ENCODE measurements at places on chromosomes 7 and 10.

GRCh38 chr10:52951824-52952223 is 179.2 kb upstream of the MBL2 start:
- H3K27me3 ChIP-seq = no peaks in the 10 kb centered on the region
- no peak for DNase-seq
- no peaks in the 10 kb centered on the region for H3K36me3 ChIP-seq
- H3K4me3 ChIP-seq = no peak overlapping the region
- no peaks in the 10 kb centered on the region for H3K4me1 ChIP-seq
- H3K27ac ChIP-seq = no peak overlapping the region

- no peak for DNase-seq
- H3K4me3 ChIP-seq = no peak overlapping the region
- H3K27me3 ChIP-seq = no peaks in the 10 kb centered on the region
- H3K4me1 ChIP-seq = peaks cover 26% of the 10 kb centered on the region
- peak overlapping the region; percentile 42 for H3K27ac ChIP-seq
These were observed 24.9 kb downstream of the ST8SIA6 start for GRCh38 chr10:17429490-17429889.

- H3K4me3 ChIP-seq = no peak overlapping the region
- H3K36me3 ChIP-seq = no peaks in the 10 kb centered on the region
- DNase-seq = no peak
These were observed 1281.2 kb upstream of the SORCS1 start for GRCh38 chr10:108445746-108446145.

DNA sequence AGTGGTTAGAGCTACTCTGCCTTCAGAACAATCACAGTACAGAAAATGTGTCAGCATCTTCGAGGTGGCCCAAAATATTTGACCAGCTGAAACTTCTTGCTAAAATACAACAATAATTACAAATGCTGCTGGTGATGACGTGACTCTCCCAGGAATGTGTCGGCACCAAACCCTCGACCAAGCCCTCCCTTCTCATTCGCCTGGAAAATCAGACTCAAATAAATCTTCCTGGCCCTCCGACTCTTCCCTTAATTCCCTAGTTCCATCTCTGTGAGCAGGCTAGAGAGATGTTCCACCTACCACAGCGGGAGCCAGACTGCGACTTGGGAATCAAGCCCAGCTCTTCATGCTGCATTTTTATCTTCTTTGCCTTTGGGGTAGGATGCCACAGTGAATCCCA is 4.1 kb downstream of the PRSS2 start:
- H3K27ac ChIP-seq = no peak overlapping the region
- H3K36me3 ChIP-seq = no peaks in the 10 kb centered on the region
- DNase-seq = no peak
- no peaks in the 10 kb centered on the region for H3K4me1 ChIP-seq
- no peak overlapping the region for H3K4me3 ChIP-seq
- no peaks in the 10 kb centered on the region for H3K27me3 ChIP-seq

- no peak for DNase-seq
- no peaks in the 10 kb centered on the region for H3K27me3 ChIP-seq
- H3K36me3 ChIP-seq = no peaks in the 10 kb centered on the region
- H3K4me3 ChIP-seq = no peak overlapping the region
- H3K27ac ChIP-seq = no peak overlapping the region
These were observed 307.3 kb downstream of the CRPPA start for GRCh38 chr7:16114071-16114470.

GRCh38 chr7:37287131-37287855 is 161.4 kb downstream of the ELMO1 start:
- H3K4me3 ChIP-seq = no peak overlapping the region
- H3K36me3 ChIP-seq = no peaks in the 10 kb centered on the region
- no peaks in the 10 kb centered on the region for H3K27me3 ChIP-seq
- no peak overlapping the region for H3K27ac ChIP-seq
- peaks cover 61% of the 10 kb centered on the region for H3K4me1 ChIP-seq
- no peak for DNase-seq

DNA sequence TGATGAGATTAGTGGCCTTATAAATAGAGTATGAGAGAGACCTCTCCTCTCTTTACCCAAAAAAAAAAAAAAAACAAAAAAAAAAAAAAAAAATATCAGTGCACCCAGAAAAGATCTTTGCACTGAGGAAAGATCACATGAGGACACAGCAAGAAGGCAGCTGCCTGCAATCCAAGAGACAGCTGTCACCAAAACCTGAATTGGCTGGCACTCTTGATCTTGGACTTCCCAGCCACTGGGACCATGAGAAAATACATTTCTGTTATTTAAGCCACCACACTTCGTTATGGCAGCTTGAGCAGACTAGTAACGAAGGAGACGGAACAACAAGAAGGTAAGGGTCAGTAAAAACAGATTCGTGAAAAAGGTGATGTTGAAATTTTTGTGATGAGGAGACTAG is 47.0 kb downstream of the TMEM106B start:
- H3K27ac ChIP-seq = peak overlapping the region; percentile 40
- DNase-seq = no peak
- no peaks in the 10 kb centered on the region for H3K4me1 ChIP-seq

DNA sequence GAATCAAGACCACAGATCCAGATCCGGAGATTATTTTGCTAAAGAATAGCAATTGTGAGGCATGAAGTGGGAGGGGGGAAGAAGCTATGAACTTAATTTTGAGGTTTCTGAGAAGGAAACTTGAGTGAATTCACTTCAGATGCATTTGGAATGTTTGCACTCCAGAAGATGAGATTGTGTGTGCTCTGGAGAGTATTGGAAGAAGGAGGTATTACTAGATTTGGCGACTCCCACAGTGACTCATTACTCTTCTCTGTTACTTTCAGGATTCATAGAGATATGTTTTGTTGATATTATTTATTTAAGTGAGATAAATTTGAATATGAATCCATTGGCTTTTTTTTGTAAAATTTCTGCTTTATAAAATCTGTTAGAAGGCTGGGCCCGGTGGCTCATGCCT is 80.7 kb downstream of the ANKRD30A start:
- no peak for DNase-seq
- no peaks in the 10 kb centered on the region for H3K36me3 ChIP-seq
- no peaks in the 10 kb centered on the region for H3K27me3 ChIP-seq
- H3K4me1 ChIP-seq = no peaks in the 10 kb centered on the region

DNA sequence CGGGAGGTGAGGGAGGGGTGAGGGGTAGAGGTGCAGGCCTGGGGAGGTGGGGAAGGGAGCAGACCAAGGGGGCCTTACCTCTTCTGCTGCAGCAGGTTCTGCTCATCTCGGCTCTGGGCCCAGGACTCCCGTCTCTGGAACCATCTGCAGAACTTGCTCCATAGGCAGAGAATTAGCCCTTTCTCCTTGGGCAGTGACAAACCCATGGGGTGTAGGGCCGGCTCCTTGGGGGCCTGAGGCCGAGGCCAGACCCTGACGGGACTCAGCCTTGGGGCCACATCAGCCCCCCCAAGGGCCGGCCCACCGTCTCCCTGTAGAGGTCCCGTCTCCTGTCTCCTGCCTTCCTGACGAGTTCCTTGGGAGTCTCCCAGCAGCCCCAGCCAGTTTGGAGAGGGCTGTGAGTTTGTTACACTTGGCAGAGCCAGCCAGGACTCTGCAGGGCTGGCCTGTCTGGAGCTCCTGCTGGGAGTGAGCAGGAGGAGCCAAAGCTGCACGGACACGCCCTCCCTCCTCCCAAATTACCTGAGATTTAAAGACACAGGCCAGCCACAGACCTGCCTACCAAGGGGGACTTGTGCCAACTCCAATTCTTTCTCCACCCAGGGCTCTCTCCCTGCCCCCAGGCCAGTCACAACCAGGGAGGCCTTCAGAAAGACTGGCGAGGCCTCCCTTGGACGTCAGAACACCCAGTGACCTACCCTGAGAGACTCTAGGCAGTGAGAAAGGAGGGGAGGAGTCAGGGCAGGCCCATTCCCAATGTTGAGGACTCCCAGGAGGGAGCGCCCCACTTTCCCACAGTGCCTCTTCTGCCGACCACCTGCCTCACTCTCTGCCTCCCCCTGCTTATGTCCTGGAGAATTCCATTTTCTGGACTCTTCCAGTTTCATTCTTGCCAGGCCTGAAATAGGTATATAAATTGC is at the start of gene TRPV6:
TRPV6 (minus strand) TSS at position 435 of the 920 bp plus-strand sequence.
- peak; percentile 73 for DNase-seq
- no peak within 1 kb of the TSS for H3K27ac ChIP-seq
- H3K4me1 ChIP-seq = no peaks in the 10 kb centered on the region
- H3K36me3 ChIP-seq = no peaks in the 10 kb centered on the region
- H3K4me3 ChIP-seq = no peak within 1 kb of the TSS

GRCh38 chr7:34133356-34133982 is 228.1 kb downstream of the BMPER start:
- no peak for DNase-seq
- no peak overlapping the region for H3K27ac ChIP-seq
- H3K4me1 ChIP-seq = peaks cover 4% of the 10 kb centered on the region
- no peaks in the 10 kb centered on the region for H3K27me3 ChIP-seq

- H3K4me3 ChIP-seq = no peak overlapping the region
- H3K4me1 ChIP-seq = no peaks in the 10 kb centered on the region
- no peaks in the 10 kb centered on the region for H3K27me3 ChIP-seq
- no peak overlapping the region for H3K27ac ChIP-seq
- H3K36me3 ChIP-seq = no peaks in the 10 kb centered on the region
- DNase-seq = no peak
These were observed 204.9 kb upstream of the PTER start for GRCh38 chr10:16231734-16232435.

DNA sequence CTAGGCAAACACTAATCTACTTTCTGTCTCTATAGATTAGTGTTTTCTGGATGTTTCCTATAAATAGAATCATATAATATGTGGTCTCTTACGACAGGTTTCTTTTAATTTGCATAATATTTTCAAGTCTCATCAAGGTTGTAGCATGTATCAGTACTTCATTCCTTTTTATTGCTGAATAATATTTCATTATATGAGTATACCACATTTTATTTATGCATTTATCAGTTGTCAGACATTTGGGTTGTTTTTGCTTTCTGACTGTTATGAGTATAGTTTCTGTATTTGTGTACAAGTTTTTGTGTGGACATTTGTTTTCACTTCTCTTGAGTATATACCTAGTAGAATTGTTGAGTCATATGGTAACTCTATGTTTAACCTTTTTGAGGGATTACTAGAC is 48.2 kb downstream of the SHOC2 start:
- H3K27ac ChIP-seq = no peak overlapping the region
- H3K4me1 ChIP-seq = peaks cover 10% of the 10 kb centered on the region
- no peak for DNase-seq

DNA sequence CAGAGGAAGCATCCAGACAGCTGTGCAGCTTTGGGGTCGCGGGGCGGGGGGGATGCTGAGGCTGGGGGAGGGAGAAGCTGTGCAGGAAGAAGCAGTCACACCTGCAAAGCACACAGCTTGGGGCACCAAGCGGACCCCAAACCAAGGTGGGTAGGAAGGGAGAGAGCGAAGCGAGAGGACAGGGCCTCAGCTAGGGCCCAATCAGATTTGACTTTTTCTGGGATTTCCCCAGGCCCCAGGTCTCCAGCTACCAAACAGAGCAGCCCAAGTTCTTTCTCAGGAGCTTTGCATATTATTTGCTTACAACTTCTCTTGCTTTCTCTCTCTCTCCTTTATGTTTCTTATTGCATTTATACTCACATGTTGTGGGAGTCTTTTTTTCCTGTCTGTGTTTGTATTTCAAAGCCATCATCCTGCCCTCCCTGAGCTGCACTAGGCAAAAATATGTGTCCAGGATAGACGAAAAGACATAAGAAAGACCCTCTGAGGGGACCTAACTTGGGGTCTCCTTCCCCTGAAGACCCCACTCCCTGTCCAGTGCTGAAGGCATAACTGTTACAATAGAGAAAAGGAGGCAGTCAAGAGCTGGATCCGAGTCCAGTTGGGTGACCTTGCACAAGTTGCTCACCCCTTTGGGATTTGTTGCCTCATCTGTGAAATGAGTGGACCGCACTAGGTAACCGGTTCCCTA is 50.6 kb upstream of the SMNDC1 start:
- H3K36me3 ChIP-seq = no peaks in the 10 kb centered on the region
- peaks cover 27% of the 10 kb centered on the region for H3K4me1 ChIP-seq
- H3K4me3 ChIP-seq = no peak overlapping the region
- no peak for DNase-seq
- no peak overlapping the region for H3K27ac ChIP-seq

GRCh38 chr10:116721547-116722392 is 20.6 kb downstream of the HSPA12A start:
- no peak overlapping the region for H3K27ac ChIP-seq
- H3K27me3 ChIP-seq = peaks cover 3% of the 10 kb centered on the region
- no peaks in the 10 kb centered on the region for H3K36me3 ChIP-seq
- H3K4me3 ChIP-seq = no peak overlapping the region
- DNase-seq = no peak

DNA sequence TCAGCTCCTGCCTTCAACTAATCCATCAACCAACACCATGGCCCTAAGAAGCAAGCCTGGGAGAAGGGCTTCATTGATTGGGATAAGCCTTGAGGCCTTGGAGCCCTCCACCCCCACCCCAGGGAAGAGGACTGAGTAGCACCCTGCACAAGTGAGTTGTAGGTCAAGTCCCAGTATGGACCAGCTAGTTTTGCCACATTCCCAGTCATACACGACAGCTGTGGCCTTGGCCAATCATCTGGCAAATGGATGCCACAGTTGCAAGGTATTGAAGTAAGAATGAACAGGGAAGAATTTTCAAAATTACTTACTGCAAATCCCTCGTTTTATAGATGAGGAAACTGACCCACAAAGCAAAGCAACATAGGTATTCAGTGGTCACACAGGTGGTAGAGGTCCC is 109.7 kb downstream of the STRA8 start:
- no peaks in the 10 kb centered on the region for H3K4me1 ChIP-seq
- H3K27ac ChIP-seq = no peak overlapping the region
- no peak for DNase-seq

- H3K27me3 ChIP-seq = no peaks in the 10 kb centered on the region
- H3K36me3 ChIP-seq = no peaks in the 10 kb centered on the region
- DNase-seq = no peak
- H3K4me1 ChIP-seq = no peaks in the 10 kb centered on the region
- no peak overlapping the region for H3K27ac ChIP-seq
These were observed 474.1 kb downstream of the PTPRN2 start for GRCh38 chr7:158113321-158114025.

DNA sequence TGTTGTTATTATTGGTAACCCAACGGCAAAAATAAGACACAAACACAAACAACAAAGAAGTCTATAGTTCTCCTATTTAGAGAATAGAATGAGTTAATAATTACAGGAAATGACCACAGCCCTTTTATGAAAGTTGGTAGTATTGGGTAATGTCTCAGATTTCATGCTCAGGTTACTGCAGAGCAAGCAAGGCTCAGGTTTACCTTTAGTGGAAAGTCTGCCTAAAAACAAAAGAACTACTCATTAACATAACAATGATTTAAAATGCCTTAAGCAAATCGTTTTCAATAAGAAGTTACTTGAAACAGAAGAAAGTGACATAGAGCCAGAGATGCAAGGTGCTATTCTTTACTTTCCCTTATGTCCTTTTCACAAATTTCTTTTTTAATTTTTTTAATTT is 441.2 kb downstream of the PLXDC2 start:
- peaks cover 15% of the 10 kb centered on the region for H3K36me3 ChIP-seq
- no peaks in the 10 kb centered on the region for H3K27me3 ChIP-seq
- H3K27ac ChIP-seq = no peak overlapping the region
- H3K4me1 ChIP-seq = no peaks in the 10 kb centered on the region
- DNase-seq = no peak

All from lower lobe of right lung (tissue), 2 donors.